Activated CD8-positive, alpha-beta T cell treated with anti-CD3 and anti-CD28 coated beads for 36 hours (primary cell): ENCODE measurements at places on chromosomes 12 and 14. TPM values are rescaled to one million over a fixed set of nuclear protein-coding genes. Genes with fewer than 3 reads are reported as not detected.
A peak's percentile ranks its signal among the peaks of the same experiment; 100 is the strongest.

DNA sequence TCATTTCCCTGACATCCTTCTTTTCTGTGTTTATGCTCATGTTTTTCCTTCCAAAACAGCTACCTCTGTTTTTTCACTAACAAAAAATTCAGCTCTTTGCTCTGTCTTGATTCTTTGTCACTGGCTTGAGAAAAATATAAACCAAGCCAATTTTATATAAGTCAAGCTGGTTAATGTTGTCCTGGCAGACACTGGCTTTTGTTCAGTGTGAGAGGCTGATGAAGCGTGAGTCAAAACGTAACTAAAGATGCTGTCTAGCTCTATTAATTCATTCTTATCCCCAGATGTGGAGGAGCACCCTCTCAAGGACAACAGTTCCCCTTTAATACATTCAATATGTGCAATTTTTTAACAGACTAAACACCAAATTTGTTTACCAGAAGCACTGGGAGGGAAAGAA lies 15.8 kb downstream of the TSPAN8 start:
- no peak for DNase-seq
- no peak overlapping the region for H3K4me3 ChIP-seq
- H3K27me3 ChIP-seq = no peaks in the 10 kb centered on the region
- no peaks in the 10 kb centered on the region for H3K36me3 ChIP-seq

- H3K4me1 ChIP-seq = no peaks in the 10 kb centered on the region
- no peak overlapping the region for H3K27ac ChIP-seq
- peaks cover 14% of the 10 kb centered on the region for H3K36me3 ChIP-seq
- no peaks in the 10 kb centered on the region for H3K27me3 ChIP-seq
- no peak overlapping the region for H3K4me3 ChIP-seq
Measured at GRCh38 chr12:45407981-45408728, 192.3 kb downstream of the ANO6 start.

DNA sequence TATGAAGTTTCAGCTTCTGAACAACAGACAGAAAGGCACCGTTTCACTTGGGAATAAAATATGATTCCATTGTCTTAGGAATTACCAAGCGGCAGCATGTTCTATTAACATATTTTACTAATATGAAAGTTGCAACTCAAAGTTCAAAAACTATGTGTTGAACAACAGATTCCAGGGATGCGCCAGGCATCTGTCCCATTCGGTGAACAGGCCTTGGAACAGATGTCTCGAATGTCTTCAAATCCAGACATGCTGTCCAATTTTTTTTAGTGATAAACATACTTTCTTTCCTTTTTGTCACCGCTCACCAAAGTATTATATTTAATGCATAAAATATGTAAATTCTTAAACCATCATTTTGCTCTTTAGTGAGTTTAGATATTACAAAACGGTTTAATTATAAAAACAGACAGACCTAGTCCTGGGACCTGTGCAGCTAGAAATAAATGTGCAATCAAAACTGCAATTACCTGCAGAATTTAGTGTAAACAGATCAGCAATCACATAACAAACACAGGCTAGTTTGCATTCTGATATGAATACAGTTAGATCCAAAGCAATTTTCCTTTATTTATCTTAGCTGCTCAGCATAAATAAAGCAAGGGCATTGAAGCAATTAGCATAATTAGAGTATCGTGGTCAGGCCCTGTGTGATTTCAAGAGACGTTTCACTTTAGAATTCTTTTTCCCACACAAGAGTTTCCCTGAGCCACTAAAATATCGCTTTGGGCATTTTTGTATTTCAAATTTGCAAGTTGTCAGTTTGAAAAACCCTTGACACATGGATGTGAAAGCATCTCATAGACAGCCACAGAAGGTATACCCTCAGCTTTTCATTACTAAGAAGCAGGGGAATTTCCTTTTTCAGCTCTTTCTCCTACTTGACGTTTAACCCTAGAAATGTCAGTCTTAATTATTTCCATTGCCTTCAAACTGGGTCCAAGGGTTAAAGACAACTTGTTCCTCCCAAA lies 420.8 kb downstream of the EGLN3 start:
- no peaks in the 10 kb centered on the region for H3K36me3 ChIP-seq
- no peak overlapping the region for H3K4me3 ChIP-seq
- no peak overlapping the region for H3K27ac ChIP-seq
- H3K27me3 ChIP-seq = peaks cover 4% of the 10 kb centered on the region

DNA sequence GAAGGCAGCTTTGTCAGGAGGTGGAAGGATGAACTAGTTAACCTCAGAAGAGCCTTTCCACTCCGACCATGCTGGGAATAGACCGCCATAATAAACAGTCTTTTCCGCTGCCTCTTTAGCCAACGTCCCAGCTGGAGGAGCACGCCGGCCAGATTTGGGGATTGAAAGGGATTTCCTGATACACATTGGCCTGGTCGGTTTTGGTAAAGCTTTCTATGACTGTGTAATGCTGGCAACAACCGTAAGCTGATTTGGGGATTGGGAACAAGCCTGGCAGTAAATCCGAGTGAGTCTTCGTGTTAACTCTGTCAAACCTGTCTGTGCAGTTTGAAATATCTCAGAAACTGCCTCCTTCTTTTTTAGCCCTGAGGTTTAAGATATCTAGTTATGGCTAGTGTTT lies 87.0 kb downstream of the DAD1 start:
- peak overlapping the region; percentile 92 for H3K27ac ChIP-seq
- no peak for DNase-seq
- H3K4me1 ChIP-seq = peaks cover 14% of the 10 kb centered on the region
- no peaks in the 10 kb centered on the region for H3K27me3 ChIP-seq

DNA sequence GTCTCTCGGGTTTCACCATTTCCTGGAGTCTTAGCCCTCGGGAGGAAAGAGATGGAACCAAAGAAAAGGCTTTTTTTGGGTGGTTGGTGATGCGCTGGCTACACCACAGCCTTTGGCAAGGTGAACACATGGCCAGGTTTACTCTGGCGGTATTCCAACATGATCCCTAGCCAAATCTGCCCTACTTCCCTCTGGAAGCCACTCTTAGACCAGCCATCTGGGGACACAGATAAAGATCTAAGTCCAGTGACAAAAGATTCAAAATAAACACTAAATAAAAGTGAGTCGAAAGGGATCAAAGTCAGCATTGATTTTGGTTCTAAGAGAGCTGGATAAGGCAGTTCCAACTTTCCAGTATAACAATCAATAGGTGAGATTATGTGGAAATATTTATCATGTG lies 694.5 kb downstream of the VRK1 start:
- H3K36me3 ChIP-seq = peaks cover 3% of the 10 kb centered on the region
- DNase-seq = no peak
- H3K27ac ChIP-seq = no peak overlapping the region
- H3K4me3 ChIP-seq = no peak overlapping the region
- no peaks in the 10 kb centered on the region for H3K27me3 ChIP-seq

DNA sequence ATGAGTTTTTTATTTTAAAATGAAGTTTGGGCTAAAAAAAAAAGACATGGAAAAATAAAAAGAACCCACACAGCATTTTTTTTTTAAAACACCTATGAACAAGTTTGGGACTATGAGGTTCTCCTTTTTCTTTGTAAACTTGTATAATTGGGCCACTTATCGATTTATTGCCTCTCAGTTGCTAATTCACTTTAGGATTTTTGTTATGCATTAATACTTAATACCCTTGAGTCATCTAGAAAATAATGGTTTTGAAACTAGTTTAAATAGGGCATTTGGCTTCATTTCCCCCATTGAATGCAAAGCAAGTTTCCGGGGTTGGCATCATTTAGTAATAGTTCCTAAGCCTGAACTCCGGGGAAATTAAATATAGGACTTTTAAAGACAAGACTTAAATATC lies 312.8 kb upstream of the RGS6 start:
- H3K4me3 ChIP-seq = no peak overlapping the region
- no peak overlapping the region for H3K27ac ChIP-seq
- no peak for DNase-seq

DNA sequence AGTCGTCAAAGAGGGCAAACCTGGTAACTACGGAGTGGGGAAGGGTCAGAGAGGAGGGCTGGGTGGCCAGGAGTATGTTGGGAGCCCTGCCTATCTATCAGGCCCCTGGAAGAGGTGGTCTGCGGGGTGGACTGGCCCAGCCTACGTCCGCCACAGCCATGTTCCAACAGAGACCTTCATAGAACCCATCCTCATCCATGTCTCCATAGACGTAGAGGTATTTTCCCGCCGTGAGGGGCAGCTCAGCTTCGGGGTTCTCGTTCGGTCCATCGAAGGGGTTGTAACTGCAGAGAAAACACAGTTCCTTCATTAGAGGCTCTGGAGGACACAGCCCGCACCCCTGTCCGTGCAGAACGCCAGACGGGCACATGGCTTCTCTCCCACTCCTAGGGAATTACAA lies 107.3 kb downstream of the PIWIL1 start:
- H3K27ac ChIP-seq = no peak overlapping the region
- no peaks in the 10 kb centered on the region for H3K4me1 ChIP-seq
- H3K4me3 ChIP-seq = no peak overlapping the region
- no peaks in the 10 kb centered on the region for H3K27me3 ChIP-seq
- DNase-seq = no peak
- no peaks in the 10 kb centered on the region for H3K36me3 ChIP-seq

- no peaks in the 10 kb centered on the region for H3K27me3 ChIP-seq
- peaks cover 19% of the 10 kb centered on the region for H3K36me3 ChIP-seq
- no peak for DNase-seq
- no peaks in the 10 kb centered on the region for H3K4me1 ChIP-seq
- no peak overlapping the region for H3K27ac ChIP-seq
Measured at GRCh38 chr14:67059596-67059995, 129.6 kb upstream of the GARIN2 start.

DNA sequence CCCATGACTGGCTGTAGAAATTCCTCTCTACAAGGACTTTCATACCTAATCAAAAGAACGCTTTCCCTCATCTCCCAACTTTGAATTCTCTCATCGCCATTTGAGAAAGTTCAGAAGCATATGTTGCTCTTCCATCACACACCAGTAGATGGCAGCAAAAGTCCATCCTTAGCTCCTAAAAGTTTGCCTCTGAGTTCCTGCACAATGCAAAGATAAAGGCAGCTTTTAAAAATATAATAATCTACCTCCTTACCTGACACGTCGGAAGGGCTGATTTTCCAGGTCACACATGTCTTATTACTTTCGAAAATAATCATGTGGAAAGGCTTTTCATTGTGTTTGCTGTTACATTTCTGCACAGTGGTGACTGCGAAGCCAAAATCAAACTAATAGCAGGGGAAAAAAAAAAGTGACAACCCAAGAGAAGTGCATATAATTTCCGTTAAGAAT lies 456.7 kb upstream of the SEL1L start:
- no peaks in the 10 kb centered on the region for H3K36me3 ChIP-seq
- H3K4me3 ChIP-seq = no peak overlapping the region
- no peaks in the 10 kb centered on the region for H3K4me1 ChIP-seq
- no peak overlapping the region for H3K27ac ChIP-seq

DNA sequence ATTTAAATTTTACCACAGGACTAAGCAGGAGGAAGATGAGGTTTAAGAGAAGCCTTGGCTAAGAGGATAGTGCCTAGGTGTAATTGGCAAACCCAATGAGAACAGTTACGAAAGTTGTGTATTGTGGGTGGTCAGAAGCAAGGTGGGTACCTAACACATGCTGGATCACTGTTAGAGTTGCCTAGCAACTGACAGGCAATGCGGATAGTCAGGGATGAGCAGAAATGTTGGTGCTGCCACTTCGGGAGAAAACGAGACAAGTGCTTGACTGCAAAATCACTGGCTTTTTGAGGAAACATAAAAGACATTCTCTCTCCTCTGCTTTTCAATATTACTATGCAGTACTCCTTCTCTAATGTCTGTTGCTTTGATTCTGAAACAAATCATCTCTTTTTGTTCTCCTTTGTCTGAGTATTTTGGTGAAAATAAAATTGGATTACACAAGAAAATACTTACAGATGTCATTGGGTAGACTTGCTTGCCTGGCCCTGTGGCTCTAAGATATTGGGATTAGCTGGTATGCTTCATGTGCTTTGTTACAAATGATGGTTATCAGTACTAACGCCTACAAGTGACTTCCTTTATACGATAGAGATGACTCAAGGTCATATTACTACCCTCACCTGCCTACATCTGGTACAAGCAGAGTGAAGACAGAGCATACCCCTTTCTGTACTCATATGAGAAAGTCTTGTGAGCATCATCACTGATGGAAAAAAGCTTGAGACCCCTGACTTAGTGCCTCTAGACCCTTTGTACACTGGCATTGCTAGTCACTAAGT lies 48.0 kb downstream of the TDP1 start:
- peaks cover 57% of the 10 kb centered on the region for H3K36me3 ChIP-seq
- H3K27ac ChIP-seq = peak overlapping the region; percentile 15

DNA sequence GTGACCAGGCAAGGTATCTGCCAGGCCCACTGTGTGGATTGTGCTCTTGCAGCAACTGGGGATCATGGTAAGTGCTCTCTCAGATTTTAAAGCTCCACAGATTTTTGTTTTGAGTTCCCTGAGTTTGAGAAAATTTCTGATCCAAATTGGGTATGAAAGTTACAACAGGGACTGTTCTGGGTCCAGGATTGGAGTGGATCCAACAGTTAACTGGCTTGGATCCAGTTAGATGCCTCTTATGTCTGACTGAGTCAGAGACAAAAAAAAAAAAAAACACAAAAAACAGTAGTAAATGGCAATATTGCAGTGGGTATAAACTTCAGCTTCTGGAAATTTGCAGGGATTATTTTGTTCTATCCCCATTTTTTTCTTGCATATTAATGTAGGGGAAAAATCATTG lies 598.8 kb downstream of the C12orf50 start:
- no peaks in the 10 kb centered on the region for H3K36me3 ChIP-seq
- no peak overlapping the region for H3K27ac ChIP-seq

GRCh38 chr14:22797017-22797917 lies 18.0 kb downstream of the SLC7A7 start:
- no peak overlapping the region for H3K27ac ChIP-seq
- H3K4me3 ChIP-seq = no peak overlapping the region
- no peaks in the 10 kb centered on the region for H3K36me3 ChIP-seq

DNA sequence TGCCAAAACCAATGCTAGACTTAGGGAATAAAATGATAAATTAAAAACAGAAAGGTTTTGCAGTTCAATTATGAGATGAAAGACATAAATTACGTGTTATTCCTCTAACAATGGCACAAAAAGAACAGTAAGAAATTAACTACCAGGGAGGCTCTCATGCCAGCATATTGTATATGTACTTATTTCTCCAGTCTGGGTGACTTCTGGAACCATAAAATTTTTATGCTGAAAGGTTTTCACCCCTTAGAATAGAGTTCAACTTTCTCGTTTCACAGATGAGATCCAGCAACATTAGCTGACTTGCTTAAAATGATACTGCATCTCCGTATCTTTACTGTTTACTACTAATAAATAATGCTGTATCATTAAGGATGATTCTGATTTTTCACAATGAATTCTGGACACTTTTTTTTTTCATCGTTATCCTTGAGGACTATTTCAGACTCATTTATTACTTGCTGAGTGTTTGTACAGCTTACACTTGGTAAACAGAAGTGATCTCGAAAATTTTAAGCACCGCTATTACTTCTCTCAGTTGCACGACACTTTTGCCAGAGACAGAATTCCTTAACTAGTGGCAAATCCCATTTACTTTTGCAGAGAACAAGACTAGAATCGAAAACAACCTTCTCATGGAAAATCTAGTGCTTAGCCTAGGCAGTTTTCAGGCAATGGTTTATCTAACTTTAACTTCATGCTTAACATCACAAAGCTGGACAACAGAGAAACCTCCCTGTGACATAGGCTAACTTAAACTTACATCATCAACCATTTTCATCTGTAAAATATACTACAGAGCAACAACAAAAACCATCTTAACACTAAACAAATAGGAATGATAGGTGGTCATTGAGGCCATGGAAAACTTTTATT lies 2.7 kb downstream of the RSRC2 start:
- DNase-seq = no peak
- peaks cover 49% of the 10 kb centered on the region for H3K4me1 ChIP-seq
- H3K36me3 ChIP-seq = peaks cover 55% of the 10 kb centered on the region
- H3K27ac ChIP-seq = peak overlapping the region; percentile 93
- peak overlapping the region; percentile 94 for H3K4me3 ChIP-seq
- no peaks in the 10 kb centered on the region for H3K27me3 ChIP-seq

Gene ISM2
- total RNA-seq = 0.94 TPM

Gene IAPP
- not detected for total RNA-seq

Gene DNAI7
- not detected for total RNA-seq
